Heart left ventricle (tissue), 16 donors: ENCODE measurements at places on chromosomes 5 and 9. TPM values are rescaled to one million over a fixed set of nuclear protein-coding genes. Genes with fewer than 3 reads are reported as not detected.

Gene PCDHB16
- 1.2 TPM for total RNA-seq

Gene ZMYND19
- 9.4 TPM for total RNA-seq

Gene CNTNAP3B
- total RNA-seq = 9.4 TPM

Gene P4HA2
- 80.7 TPM for total RNA-seq

DNA sequence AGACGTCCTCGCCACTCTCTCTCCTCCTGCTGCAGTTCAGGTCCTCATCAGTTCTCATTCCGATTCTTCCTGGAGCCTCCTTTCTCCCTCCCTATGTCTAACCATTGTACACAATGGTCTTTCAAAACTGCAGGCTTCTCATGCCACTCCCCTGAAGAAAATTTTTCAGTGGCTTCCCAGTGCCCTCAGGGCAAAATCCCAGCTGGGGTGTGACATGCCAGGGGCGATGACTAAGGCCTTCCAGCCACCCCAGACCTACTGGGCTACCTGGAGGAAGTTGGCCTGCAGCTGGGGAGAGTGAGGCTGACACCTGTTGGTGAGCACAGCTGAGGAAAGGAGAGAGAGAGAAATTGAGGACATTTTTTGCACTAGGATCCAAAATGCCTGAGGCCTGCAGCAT, 65.2 kb downstream of the SREK1 start:
- no peaks in the 10 kb centered on the region for H3K4me1 ChIP-seq
- H3K4me3 ChIP-seq = no peak overlapping the region
- H3K27me3 ChIP-seq = no peaks in the 10 kb centered on the region
- DNase-seq = no peak

DNA sequence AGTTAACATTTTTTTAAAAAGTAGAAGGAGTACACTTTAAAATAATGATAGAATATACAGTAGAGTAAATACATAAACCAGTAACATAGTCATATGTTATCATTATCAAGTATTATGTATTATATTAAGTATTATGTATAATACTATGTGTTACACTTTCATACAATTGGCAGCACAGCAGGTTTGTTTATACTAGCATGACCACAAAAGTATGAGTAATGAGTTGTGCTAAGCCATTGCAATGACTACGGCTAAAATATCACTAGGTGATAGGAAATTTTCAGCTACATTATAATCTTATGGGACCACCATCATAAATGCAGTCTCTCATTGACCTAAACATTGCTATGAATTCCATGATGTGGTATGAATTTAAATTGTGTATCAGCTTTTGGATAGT, 506.0 kb downstream of the HTR1A start:
- H3K4me3 ChIP-seq = no peak overlapping the region
- H3K4me1 ChIP-seq = no peaks in the 10 kb centered on the region
- no peaks in the 10 kb centered on the region for H3K27me3 ChIP-seq

GRCh38 chr5:144944936-144945335, 774.3 kb downstream of the KCTD16 start:
- no peaks in the 10 kb centered on the region for H3K4me1 ChIP-seq
- H3K36me3 ChIP-seq = no peaks in the 10 kb centered on the region
- H3K27ac ChIP-seq = no peak overlapping the region
- no peak overlapping the region for H3K4me3 ChIP-seq
- no peaks in the 10 kb centered on the region for H3K27me3 ChIP-seq
- DNase-seq = no peak

GRCh38 chr5:1883925-1884677, 1.4 kb upstream of the IRX4 start:
- peak overlapping the region; percentile 47 for H3K4me3 ChIP-seq
- no peaks in the 10 kb centered on the region for H3K36me3 ChIP-seq
- DNase-seq = peak; percentile 44
- peaks cover 13% of the 10 kb centered on the region for H3K4me1 ChIP-seq
- H3K27me3 ChIP-seq = peaks cover 43% of the 10 kb centered on the region

- DNase-seq = no peak
- H3K4me3 ChIP-seq = no peak overlapping the region
- H3K4me1 ChIP-seq = peaks cover 52% of the 10 kb centered on the region
- peaks cover 14% of the 10 kb centered on the region for H3K36me3 ChIP-seq
- peak overlapping the region; percentile 38 for H3K27ac ChIP-seq
These were observed 12.7 kb downstream of the CKMT2 start for GRCh38 chr5:81245871-81246235.

GRCh38 chr5:33833237-33833575, 58.6 kb downstream of the ADAMTS12 start:
- H3K4me1 ChIP-seq = no peaks in the 10 kb centered on the region
- no peaks in the 10 kb centered on the region for H3K27me3 ChIP-seq
- H3K36me3 ChIP-seq = no peaks in the 10 kb centered on the region
- no peak for DNase-seq
- H3K4me3 ChIP-seq = no peak overlapping the region
- H3K27ac ChIP-seq = no peak overlapping the region

- H3K27me3 ChIP-seq = peaks cover 13% of the 10 kb centered on the region
- H3K4me1 ChIP-seq = no peaks in the 10 kb centered on the region
- no peak overlapping the region for H3K4me3 ChIP-seq
- DNase-seq = no peak
- H3K27ac ChIP-seq = no peak overlapping the region
These were observed 8.1 kb downstream of the ADAMTS13 start for GRCh38 chr9:133430244-133430643.

DNA sequence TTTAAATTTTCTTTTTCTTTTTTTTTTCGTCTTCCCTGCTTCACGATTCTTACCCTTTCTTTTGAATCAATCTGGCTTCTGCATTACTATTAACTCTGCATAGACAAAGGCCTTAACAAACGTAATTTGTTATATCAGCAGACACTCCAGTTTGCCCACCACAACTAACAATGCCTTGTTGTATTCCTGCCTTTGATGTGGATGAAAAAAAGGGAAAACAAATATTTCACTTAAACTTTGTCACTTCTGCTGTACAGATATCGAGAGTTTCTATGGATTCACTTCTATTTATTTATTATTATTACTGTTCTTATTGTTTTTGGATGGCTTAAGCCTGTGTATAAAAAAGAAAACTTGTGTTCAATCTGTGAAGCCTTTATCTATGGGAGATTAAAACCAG, 352.2 kb downstream of the NTRK2 start:
- H3K27ac ChIP-seq = no peak overlapping the region
- H3K4me3 ChIP-seq = no peak overlapping the region
- DNase-seq = no peak

GRCh38 chr5:67679184-67679841, 482.7 kb upstream of the CD180 start:
- no peak for DNase-seq
- no peak overlapping the region for H3K27ac ChIP-seq
- H3K4me3 ChIP-seq = no peak overlapping the region
- peaks cover 5% of the 10 kb centered on the region for H3K4me1 ChIP-seq

GRCh38 chr9:68950689-68951088, 63.2 kb downstream of the PRKACG start:
- no peak for DNase-seq
- H3K27me3 ChIP-seq = no peaks in the 10 kb centered on the region
- no peaks in the 10 kb centered on the region for H3K4me1 ChIP-seq
- peaks cover 28% of the 10 kb centered on the region for H3K36me3 ChIP-seq
- no peak overlapping the region for H3K27ac ChIP-seq

GRCh38 chr5:135423146-135423845, 23.9 kb downstream of the DCANP1 start:
- no peaks in the 10 kb centered on the region for H3K36me3 ChIP-seq
- peaks cover 20% of the 10 kb centered on the region for H3K4me1 ChIP-seq
- no peak overlapping the region for H3K4me3 ChIP-seq
- H3K27ac ChIP-seq = no peak overlapping the region

GRCh38 chr9:126957687-126958053, 43.1 kb downstream of the RALGPS1 start:
- H3K27me3 ChIP-seq = no peaks in the 10 kb centered on the region
- H3K4me1 ChIP-seq = peaks cover 12% of the 10 kb centered on the region
- no peak for DNase-seq
- no peaks in the 10 kb centered on the region for H3K36me3 ChIP-seq

DNA sequence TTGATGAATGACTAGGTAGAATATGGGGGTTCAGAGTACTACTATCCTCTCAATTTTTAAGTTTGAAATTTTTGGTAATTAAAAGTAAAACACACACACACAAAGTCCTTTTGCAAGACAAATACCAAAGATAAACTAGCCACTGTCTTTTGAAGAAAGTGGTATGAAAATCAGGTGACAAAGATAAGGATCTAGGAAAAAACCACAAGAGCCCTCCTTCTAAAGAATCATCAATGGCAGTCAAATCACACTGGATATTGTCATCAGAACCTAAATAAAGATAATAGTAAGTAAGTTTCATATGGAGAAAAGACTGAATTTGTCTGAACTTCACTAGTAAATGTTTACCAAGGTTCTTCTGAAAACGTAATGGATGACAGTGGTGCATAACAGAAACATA, 30.5 kb upstream of the HK3 start:
- H3K4me3 ChIP-seq = no peak overlapping the region
- no peaks in the 10 kb centered on the region for H3K4me1 ChIP-seq
- no peak overlapping the region for H3K27ac ChIP-seq
- no peaks in the 10 kb centered on the region for H3K27me3 ChIP-seq

DNA sequence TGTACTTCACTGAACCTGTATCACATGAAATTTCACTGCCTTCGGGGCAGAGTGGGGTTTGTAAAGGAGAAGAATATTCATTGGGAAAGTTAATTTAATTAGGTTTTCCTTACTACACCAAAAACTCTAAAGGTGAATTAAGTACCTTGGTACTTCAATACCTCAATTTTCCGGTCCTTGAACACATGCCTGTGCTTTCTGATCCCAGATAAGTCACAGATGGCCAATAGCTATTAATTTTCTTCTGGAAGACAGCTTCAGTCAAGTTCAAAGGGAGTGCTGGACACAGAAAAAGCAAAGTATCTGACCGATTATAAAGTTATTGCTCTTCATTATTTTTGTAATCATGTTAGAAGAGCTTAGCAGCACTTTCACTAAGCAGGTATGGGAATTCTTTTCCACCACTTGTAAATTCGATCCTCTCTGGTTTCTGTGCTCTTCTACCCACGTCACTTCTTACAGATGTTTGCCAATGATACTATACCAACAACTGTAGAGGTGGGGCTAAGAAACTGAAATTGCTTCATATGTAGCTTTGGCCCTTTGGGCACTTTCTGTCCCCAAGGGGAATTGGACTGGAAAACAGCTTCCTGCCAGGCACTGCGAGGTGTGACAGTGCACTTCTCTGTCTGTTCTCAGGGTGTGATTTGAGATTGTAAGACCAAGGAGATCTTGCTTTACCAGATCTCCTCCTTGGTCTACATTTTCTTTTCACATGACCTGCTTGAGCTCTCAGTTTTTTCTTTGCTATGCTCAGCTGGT, 164.0 kb downstream of the CCDC192 start:
- no peak overlapping the region for H3K4me3 ChIP-seq
- peaks cover 17% of the 10 kb centered on the region for H3K4me1 ChIP-seq
- no peak for DNase-seq
- no peak overlapping the region for H3K27ac ChIP-seq
